Mesenteric fat pad (tissue), 1 donor: ENCODE measurements at places on chromosomes 7 and 10. TPM values are rescaled to one million over a fixed set of nuclear protein-coding genes. Genes with fewer than 3 reads are reported as not detected.

GRCh38 chr7:46568420-46569132, 647.5 kb upstream of the IGFBP3 start:
- DNase-seq: no peak

LLCFC1 gene
- total RNA-seq: not detected

DNA sequence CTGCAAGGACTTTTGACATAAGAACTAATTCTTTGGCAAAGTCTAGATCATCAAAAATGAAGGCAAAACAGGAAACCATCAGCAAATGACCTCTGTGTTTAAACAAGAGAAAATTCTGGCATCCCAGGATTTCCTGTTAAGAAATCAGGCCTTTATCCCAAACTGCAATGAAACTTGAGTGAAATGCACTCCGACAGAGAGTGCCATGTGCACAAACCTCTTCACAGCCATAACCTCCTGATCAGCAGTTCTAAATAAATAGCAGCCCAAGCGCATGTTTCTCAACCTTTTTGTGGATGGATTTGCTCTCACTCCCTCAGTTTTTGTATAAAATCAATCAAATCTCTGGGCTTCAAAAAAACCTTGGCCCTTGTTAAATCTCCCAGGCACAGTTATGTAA, 107.7 kb upstream of the EEPD1 start:
- no peak for DNase-seq

PSAP gene
- 1,414 TPM for total RNA-seq

GDF2 gene
- not detected for total RNA-seq

DNA sequence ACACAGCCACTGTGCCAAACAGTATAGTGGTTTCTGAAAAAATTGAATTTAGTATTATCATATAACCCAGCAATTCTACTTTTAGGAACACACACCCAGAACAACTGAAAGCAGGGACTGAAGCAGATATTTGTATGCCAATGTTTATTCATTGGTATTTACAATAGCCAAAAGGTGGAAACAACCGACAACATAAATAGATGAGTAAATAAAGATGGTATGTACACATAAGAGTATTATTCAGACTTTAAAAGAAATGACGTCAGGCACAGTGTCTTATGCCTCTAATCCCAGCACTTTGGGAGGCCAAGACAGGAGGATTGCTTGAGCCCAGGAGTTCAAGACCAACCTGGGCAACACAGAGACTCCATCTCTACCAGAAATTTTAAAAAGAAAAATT, 7.2 kb downstream of the CDCA7L start:
- DNase-seq: no peak

GRCh38 chr10:21519941-21520436, 5.5 kb downstream of the SKIDA1 start:
- DNase-seq: no peak

MASTL gene
- 5.6 TPM for total RNA-seq

DNA sequence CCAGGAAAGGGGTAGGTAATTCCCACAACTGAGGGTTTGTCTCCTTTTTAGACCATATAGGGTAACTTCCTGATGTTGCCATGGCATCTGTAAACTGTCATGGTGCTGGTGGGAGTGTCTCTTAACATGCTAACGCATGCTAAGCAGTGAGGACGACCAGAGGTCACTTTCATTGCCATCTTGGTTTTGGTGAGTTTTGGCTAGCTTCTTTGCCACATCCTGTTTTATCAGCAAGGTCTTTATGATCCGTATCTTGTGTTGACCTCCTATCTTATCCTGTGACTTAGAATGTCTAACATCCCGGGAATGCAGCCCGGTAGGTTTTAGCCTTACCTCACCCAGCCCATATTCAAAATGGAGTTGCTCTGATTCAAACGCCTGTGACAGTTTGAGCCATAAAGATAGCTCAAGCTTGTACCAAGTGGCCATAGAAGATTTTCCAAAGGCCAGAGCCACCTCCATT, 176.0 kb upstream of the NAMPT start:
- DNase-seq: no peak

DNA sequence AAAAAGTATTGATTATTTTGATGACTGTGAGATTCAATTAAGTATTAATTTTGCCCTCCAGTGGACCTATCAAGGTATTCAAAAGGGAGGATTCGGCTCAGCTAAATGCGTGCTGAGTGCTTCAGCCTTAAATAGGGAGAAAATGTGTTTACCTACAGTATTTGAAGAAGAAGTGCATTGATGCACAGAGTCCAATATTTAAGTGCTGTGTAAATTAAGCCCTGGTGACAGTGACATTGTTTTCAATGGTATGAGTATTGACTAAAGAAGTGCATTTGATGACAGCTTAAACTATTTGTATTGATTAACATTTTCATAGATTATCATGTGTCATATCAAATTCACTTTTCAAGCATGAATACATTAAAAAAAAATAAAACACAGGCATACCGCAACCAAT, 106.6 kb downstream of the POU6F2 start:
- no peak for DNase-seq

GRCh38 chr10:71632896-71633600, 86.5 kb downstream of the C10orf105 start:
- no peak for DNase-seq

DNA sequence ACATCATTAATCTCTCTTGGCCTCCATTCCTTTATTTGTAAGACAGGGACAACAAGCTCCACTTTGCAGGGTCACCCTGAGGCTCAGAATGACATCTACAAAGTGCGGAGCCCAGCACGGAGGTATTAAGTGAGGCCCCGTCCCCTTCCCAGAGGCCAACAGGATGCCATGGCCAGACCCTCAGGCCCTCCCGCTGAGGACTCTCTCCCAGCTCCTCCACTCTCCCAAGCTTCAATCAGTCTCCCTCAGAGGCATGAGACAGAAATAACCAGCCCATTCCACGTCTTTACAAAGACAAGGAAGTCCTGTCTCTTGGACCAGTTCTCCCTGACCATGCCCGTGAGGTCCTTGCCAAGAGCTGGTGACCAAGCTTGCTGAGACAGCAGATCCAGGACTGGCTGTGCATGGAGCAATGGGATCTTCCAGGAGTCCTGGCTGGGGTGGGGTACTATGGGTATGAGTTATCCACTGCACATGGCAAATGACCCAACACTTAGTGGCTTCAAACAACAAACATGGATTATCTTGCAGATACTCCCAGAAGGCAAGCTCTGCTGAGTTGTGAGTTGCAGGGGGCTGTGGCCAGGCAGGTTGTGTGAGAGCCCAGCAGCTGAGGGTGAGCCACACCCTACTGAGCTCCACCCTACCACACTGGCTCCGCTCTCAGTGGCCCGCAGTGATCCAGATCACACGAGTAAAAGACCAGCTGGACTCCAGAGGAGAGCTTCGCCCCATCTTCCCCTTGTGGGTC, 4.3 kb upstream of the PPIF start:
- DNase-seq: peak; percentile 72

GRCh38 chr7:92631067-92631849, 41.1 kb upstream of the FAM133B start:
- DNase-seq: no peak

GRCh38 chr7:46600340-46600739, 679.3 kb upstream of the IGFBP3 start:
- no peak for DNase-seq

GRCh38 chr7:41695661-41696322, 7.1 kb downstream of the INHBA start:
- no peak for DNase-seq

DNA sequence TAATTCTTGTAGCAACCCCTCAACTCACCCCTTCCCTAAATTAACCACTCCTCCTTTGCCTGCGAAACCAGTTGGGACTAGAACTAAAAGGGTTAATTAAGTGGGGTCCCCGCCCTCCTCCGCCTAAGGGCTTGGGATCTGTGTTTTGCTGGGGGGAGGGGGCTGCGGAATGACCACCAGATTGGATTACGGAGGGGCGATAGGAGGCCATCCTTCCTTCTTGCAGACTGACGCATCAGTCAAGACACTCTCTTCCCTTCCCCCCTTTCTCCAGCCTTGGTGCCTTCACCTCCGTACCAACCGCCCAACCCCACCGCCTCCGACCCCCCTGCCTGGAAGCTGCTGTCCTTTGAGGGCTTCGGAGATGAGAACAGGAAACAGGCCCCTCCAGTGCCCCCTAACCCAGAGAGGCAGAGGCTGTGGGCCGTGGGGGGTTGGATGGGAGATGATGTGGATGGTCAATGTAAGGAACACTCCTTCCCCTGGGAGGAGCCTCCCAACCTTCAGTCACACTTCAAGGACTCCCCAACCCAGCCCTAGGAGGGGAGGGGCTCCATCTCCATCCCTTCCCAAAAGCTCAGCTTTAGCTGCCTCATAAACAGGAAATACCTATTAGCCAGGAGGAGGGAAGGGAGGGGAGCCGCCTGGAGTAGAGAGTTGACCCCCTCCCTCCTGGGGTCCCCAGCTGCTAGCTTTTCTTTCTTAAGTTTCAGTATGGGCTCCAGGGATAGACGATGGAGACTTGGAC, 997 bp upstream of the LDB1 start:
- DNase-seq: no peak

CPVL gene
- total RNA-seq: 49.8 TPM

NME8 gene
- 0.45 TPM for total RNA-seq

GRCh38 chr10:124233546-124234138, 140.2 kb upstream of the CHST15 start:
- peak; percentile 83 for DNase-seq

TEX47 gene
- total RNA-seq: not detected

DNA sequence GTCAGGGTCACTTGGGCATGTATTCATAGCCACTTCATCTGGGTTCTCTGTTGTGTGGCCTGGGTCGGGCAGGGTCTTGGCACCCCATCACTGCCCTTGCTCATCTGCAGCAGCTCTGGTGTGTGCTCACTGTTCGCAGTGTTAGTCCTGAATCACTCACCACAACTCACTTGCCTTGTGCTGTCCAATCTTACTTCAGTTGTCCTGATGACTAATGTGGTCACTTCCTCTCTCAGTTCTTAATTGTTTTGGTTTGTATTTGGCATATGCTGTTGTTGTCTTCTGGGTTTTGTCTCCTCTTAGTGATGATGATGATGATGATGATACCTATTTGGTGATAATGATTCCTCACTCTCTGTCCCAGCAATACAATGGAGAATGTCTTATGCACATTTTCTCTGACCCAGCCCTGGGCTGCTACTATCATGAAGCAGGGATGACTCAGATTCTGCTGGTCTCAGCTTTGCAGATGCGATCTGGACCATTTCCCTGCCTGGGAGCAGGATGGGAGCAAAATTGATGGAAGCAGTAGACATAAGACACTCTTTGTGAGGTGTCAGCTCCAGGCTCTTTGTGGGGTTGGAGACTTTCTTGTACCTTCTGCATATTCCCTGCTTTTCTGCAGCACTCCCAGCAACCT, 17.0 kb downstream of the ADRA2A start:
- DNase-seq: peak; percentile 39

DNA sequence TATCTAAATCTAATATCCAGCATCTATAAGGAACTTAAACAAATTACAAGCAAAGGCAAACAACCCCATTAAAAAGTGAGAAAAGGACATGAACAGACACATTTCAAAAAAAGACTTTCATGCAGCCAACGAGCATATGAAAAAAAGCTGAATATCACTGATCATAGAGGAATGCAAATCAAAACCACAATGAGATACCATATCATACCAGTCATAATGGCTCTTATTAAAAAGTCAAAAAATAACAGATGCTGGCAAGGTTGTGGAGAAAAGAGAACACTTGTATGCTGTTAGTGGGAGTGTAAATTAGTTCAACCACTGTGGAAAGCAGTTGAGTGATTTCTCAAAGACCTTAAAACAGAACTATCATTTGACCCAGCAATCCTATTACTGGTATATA, 334.4 kb upstream of the CACNA2D1 start:
- no peak for DNase-seq

BLNK gene
- 4.7 TPM for total RNA-seq

- DNase-seq: no peak
These were observed 14.7 kb upstream of the LRRN3 start for GRCh38 chr7:111076205-111076604.

- no peak for DNase-seq
These were observed 75.9 kb downstream of the LMBR1 start for GRCh38 chr7:156816943-156817572.

- DNase-seq: no peak
These were observed 37.3 kb upstream of the MAP3K8 start for GRCh38 chr10:30396698-30397097.

MCU gene
- 15.4 TPM for total RNA-seq

CFAP69 gene
- total RNA-seq: 10.4 TPM

- DNase-seq: no peak
These were observed 19.1 kb upstream of the KDM7A start for GRCh38 chr7:140195859-140196258.

GPR15LG gene
- total RNA-seq: not detected

- DNase-seq: no peak
These were observed 666.1 kb upstream of the FOXK1 start for GRCh38 chr7:4015996-4016395.

GCK gene
- total RNA-seq: 0.48 TPM

LRMDA gene
- total RNA-seq: 26.6 TPM

GIMAP4 gene
- 49.4 TPM for total RNA-seq

DNA sequence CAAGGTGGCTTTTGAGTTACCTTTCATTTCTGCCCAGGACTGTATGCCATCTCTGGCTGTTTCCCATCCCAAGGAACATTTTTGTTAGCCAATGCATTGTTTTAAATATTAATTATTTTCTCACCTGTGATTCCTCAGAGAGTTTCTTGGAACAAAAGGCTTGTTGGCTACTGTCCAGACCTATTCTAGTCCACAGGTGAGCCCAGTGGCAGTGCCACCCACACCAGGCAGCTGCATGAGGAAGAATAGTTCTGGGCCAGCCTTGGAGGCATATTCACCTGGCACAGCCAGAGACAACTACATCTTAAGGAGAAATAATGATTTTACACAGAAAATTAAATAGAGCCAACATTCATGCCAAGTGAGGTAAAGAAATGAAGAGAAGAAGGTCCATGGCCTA, 123.9 kb downstream of the C1GALT1 start:
- DNase-seq: no peak

- DNase-seq: no peak
These were observed 99.2 kb downstream of the GRK5 start for GRCh38 chr10:119306514-119306951.

TLX1 gene
- not detected for total RNA-seq

BICC1 gene
- total RNA-seq: 17.0 TPM

DNA sequence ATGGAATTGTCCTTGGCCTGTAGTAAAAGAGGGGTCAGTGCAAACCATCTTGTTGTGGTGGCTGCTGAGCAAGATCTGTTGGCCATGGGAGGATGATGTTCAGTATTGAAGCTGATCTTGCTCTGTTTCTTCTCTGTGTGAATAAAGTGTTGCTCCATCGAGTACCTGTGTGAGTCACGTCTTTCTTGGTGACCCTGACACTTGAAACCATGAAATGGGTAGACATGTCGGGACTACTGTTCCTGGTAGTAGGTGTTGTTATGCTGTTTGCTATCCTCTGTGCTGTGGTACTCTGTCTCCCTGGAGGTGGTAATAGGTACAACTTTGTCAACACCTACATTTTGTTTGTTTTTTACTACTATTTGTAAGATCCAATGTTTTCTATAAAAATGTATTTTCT, 330.6 kb downstream of the MDFIC start:
- no peak for DNase-seq

DNA sequence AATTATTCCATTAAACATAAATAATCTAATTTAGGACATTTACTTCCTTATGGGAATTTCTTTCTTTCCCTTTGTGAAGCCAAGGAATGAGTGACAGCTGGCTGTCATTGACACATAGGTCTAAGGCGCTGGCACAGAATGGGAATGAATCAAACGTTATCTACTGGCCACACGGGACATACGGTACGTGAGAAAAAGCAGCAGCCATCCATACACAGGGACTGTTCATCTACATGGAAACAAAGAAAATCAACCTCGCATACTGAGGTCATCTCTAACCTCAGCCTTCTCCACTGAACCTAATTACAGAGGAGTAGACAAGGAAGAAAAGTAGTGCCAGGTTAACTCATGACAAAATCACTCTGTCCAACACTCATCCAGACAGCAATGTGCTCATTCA, 126.3 kb upstream of the PTN start:
- DNase-seq: no peak

TMEM236 gene
- total RNA-seq: 3.0 TPM
